ENCODE measurements at places on chromosomes 7 and 10.

DNA sequence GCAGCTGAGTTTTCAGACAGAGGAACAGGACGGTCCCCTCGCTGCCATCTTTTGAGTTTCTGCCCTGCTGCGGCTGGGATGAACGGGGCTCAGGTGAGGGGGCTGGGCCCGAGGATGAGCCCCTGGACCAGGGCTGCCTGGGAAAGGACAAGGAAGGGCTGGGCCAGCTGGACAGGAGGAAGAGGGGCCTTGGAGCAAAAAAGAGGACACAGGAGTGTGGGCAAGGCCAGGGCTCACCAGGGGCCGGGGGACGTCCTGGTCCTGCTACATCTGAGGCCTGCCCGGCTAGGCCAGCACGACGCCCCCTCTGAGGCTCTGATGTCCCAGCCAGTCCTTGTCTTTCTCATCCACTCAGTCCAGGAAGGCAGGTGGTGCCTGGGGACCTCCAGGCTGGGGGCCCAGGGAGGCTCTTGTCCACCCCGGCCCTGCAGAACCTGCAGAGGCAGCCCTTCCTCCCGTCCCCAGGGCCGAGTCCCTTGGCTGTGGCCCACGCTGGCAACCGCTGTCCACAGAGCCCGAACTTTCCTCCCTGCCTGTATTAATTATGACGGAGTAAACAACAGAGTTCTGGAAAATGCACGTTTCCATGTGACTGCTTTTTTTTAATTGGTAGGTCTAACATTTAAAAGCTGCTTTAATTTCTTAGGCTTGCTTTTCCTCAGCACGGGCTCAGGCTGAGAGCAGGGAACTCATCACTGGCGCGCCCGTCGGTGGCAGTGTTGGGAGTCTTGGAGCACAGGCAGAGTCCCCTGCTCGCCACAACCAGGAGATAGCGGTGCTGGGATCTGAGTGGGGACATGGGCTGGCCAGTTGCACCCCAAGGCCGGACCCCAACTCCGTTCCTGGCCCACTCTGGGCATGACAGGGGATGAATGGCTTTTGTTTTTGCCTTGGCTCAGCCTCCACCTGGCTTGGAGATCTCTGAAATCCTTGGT is 187.7 kb downstream of the ELFN1 start:
- no peak for DNase-seq

- no peak for DNase-seq
Observed at GRCh38 chr10:17001961-17002749, 127.5 kb downstream of the CUBN start.

DNA sequence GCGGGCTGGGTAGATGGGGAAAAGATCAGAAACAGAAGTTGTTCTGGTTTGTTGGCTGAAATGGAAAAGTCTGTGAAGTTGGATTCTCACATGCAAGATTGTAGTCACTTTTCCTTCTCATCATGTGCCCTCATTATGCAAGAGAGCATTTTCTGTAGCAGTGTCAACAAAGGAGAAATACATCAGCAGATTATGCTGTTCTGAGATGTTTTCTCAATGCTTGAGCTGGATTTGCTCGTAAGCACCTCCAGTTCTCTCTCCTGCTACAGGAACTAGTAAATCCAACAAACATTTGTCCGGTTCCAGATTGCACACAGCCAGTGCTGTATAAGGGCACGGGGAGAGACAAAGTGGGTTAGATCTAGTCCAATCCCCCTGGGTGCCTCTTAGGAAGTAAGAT is 90.0 kb downstream of the GATA3 start:
- DNase-seq = no peak

DNA sequence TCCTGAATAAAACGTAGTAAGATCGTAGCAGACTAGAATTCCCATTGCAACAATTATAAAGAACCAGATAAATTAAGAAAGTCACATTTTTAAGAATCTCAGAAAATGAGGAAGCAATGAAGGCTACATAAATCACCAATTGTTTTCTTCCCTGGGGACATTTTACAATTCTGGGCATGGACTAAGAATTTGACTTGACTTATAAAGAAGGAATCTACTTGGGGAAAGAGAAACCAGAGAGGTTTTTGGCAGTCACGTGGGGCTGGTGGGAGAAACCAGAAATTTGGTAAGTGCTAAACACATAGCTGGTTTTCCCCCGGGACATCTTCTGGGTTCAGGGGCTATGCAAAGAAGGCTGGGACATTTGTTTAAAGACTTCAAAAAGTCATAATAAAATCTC is 109.8 kb upstream of the IL6 start:
- DNase-seq = no peak

GRCh38 chr7:110938165-110938564 is 152.8 kb upstream of the LRRN3 start:
- DNase-seq = no peak

- DNase-seq = no peak
Observed at GRCh38 chr7:129786825-129787563, 165.8 kb downstream of the UBE2H start.

DNA sequence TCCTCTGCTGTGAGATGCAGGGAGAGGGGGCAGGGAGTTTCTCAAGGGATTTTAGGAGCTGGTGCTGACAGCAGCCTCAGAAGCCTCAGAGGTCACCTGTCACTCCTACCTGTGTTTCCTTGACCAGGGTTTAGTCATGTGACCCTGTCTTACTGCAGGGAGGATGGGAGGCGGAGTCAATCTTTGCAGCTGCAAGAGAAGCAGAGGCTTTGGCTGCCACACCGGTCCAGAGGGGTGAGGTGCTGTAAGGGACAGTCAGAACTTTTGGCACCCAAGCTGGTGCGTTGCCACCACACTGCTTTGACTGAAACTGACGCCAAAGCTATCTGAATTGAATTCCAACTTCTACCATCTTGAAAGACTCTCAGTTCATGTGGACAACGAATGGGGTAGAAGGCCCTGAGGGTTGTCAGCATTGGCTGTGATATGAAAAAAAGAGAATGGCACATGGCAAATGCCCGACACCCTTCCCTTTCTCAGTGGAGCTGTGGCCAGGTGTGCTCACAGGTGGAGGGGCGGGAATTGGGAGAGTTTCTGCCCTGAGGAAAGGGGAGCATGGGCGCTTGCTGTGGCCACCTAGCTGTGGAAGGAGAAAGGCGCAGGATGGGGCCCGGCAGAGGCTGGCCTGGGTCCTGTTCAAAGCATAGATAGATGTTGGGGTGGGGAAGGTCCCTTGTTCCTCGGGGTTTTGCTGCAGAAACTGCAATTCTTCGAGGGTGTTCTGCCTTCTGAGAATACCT is 69.3 kb downstream of the ARHGAP22 start:
- DNase-seq = no peak

DNA sequence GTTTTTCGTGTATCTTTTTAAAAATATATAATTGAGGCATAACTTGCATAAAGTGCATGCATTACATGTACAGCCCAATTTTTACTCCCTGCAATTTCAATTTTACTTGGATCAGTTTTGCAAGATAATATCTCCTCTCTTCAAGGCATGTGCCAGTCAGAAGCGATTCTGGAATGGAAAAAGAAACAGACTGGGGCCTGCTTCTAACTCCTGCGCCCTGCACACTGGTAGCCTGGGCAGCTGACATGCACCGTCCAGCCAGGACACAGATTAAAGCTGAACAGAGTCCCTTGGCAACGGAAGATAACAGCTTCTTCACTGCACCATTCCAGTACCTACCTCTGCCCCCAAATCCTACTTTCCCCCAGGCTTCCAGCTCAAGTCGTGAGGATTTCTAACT is 182.1 kb downstream of the FAM107B start:
- DNase-seq = no peak

DNA sequence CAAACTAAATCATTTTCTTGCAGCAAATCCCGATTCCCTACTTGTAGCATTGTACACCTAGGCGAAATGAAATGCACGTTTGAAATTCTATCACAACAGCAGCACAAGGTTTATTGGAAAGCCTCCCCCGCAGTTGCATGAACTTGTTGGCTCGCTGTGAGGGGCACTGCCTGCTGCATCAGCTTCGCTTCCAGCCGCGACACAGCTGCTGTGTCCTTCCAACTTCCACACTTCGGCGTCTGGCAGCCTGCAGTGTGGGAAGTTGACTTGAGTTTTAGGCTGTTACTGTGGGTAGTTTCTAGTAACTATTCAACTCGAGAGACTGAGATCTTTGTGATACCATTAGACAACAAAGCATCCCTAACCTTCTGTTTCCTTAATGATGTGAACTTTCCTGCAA is 315.8 kb upstream of the TPK1 start:
- no peak for DNase-seq

DNA sequence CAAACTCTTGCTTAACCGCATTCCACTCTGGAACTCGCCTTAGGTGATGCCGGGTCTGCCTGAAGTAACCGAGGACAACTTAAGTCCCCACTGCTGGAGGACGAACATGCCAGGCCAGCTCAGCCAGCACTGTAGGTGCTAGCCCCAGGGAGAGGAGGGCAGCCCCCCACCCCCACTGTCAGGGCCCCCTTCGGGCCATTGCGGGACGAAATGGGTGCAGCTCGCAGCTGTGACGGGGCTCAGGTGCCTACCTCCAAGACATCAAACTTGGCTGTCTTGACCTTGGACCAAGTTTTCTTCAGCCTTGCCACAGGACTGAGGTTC is 60.4 kb downstream of the CSGALNACT2 start:
- DNase-seq = no peak

DNA sequence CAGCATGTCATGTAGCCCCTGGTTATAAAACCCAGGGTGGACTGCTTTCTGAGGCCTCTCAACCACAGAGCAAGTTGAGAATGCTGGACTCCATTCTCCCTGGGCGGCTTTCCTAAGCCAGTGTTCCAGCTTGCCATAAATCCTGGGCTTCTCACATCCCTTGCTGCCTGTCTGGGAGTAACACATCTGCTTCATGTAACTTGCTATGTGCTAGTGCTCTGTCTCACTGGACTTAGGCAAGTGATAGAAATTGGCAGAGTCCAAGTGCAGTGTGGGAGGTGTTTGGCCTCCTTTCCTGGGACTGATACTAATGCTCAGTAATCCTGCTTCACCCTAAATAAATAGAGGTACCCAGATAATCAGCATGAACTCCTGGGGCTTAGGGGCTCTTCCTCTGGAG is 277.1 kb upstream of the POM121L12 start:
- DNase-seq = no peak

- DNase-seq = no peak
Observed at GRCh38 chr7:2612445-2613097, 19.2 kb upstream of the TTYH3 start.

- no peak for DNase-seq
Observed at GRCh38 chr7:53437336-53437735, 401.9 kb downstream of the POM121L12 start.

DNA sequence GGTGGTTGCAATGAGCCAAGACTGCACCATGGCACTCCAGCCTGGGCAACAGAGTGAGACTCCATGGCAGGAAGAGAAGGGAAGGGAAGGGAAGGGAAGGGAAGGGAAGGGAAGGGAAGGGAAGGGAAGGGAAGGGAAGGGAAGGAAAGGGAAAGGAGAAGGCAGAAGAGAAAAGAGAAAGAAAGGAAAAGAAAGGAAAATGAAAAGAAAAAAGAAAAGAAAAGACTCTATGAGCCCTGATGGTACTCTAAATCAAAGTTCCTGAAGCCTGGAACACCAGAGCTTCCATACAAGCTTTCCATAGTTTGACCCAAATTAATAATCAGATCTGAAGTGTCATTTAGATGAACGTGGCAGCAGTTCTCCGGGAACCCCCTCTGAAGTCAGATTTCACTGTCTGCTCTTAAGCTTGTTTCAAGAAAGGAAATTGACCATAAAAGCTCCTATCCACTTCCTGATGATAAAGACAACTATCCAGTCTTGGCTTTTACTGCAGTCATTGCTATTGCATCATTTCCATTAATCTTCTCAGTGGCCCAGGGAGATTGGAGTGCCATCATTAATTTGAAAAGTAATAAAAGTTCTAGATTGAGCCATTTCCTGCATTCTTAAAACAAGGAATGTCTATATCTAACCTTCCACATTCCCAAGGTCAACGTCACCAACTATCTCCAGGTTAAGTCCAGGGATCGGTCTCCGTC is 44.2 kb upstream of the FRMD4A start:
- DNase-seq = no peak

DNA sequence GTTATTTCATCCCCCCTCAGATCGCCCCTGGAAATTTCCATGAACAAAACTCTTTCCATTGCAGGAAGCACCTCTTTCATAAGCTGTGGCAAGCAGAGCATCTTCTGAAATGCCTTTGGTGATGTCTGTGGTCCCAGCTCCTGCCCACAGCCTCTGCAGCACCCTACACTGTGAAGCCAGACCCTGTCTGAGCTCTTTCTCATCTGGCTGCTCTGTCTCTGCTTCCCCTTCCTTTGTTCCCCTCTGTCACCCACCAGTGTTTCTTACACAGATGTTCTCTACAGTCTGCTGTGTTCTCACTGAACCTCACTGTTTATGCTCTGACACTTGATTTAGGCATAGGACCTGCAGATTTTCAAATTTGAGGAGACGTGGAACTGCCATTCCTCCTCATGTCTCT is 1.9 kb upstream of the TAS2R39 start:
- no peak for DNase-seq

DNA sequence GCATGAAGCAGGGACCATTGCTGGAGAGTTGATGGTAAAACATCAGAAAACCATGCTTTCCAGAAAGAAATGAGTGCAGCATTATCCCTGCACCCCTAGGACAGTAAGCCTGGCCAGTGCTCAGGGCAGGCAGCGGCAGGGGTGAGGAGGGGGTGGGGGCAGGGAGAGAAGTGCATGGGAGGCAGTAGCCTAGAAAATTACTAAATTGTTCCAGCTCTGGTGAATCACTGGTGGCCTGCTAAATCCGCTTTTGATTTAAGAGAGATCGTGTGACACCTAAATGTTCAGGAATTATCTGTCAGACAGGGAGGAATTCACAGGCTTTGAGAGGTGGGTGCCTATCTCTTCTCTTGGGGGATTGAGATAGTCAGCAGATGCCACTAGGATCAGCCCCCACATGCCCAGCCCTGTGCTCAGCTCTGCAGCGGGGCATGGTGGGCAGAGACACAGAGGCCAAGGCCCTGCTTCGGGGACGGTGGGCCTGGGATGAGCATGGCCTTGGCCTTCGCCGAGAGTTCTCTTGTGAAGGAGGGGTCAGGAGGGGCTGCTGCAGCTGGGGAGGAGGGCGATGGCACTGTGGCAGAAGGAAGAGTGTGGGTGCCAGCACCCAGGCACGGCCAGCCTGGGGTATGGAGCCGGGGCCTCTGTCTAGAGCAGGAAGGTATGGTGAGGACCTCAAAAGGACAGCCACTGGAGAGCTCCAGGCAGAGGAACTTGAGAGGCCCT is 5.0 kb upstream of the AQP1 start:
- DNase-seq = no peak

DNA sequence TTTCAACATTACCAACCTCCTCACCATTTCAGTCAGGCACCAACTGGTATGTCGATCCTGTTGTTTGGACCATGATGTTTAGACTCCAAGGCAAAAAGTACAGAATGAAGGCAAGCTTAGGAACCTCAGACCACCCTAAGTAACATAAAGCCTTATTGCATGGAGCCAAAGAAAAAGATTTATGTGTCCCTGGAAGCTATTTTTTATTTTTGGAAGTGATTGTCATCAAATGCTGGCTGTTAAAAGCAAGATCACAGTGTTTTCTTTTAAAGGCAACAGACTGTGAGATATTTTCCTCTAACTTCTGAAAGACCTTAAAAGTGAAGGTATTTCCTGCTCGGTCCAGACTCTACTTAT is 8.2 kb downstream of the ASB15 start:
- DNase-seq = no peak

- no peak for DNase-seq
Observed at GRCh38 chr10:15725603-15726002, 5.9 kb upstream of the ITGA8 start.

GRCh38 chr10:19977097-19977521 is 160.9 kb downstream of the PLXDC2 start:
- no peak for DNase-seq

GRCh38 chr7:95593343-95593742 is 3.0 kb downstream of the PDK4 start:
- no peak for DNase-seq

Measured in stimulated activated CD4-positive, alpha-beta T cell treated with anti-CD3 and anti-CD28 coated beads, Interleukin-1b, Interleukin-23, amount 100 ng/mL, for 1 hour (primary cell).